Activated T-helper 1 cell treated with anti-CD3 and anti-CD28 coated beads, Interleukin-2, amount 50 U/mL, for 16 hours (primary cell): ENCODE measurements at places on chromosomes 1 and 21.

DNA sequence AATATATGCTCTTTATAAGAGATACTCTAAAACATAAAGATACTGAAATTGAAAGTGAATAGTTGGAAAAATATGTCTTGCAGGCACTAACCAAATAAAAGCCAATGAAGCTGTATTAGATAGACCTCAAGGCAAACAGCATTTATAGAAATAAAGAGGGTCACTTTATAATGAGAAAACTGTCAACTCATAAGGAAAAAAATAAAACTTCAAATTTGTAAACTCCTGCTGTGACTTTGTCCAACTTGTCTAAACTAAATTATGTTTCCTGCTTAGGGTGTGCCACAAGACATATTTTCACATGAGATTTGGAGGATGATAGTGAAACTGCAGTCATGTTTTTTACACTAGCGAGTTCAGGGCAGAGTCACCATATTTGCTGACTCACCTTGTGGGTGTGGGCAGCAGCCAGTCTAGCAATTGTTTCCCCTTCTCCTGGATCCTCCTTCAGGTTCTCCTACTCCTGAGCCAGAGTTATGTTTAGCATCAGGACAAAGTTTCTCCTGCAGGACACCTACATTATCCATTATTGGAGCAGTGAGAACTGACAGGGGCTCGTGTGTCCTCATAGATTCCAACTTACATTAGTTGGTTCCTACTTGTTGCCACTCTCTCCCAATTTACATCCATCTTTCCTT is 43.8 kb downstream of the CD53 start:
- DNase-seq = no peak

DNA sequence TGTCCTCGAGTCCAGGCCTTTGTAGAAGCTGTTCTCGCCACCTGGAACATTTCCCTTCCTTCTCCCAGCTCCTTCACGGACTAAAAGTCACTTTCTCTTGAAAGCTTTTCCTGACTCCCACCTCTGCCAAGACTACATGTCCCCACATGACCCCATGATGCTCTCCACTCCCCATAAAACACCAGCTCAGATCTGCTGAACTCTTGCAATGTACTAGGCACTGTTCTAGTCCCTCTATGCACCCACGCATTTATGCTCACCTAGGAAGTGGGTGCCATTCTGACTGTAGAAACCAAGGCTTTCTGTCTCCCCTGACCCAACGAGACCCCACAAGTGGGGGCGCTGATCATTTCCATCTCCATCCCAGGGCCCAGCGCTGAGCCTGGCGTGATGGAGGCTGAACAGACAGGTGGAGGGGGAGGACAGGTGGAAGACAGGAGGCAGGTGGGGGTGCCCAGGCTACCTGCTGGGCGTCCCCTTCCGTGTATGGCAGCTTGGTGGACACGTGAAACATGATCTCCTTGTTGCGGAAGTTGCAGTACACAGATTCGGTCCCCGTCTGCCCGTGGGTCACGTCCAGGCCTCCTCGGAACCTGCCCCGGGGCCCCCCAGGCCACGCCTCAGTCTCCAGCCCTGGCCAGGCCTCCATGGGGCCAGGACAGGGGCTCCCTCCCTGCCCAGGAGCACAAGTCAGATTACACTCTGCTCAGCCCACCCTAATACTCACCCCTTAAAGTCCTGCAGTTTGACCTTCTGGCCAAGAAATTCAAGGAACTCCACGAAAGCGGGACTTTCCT is 58.0 kb downstream of the RAP1GAP start:
- no peak for DNase-seq

DNA sequence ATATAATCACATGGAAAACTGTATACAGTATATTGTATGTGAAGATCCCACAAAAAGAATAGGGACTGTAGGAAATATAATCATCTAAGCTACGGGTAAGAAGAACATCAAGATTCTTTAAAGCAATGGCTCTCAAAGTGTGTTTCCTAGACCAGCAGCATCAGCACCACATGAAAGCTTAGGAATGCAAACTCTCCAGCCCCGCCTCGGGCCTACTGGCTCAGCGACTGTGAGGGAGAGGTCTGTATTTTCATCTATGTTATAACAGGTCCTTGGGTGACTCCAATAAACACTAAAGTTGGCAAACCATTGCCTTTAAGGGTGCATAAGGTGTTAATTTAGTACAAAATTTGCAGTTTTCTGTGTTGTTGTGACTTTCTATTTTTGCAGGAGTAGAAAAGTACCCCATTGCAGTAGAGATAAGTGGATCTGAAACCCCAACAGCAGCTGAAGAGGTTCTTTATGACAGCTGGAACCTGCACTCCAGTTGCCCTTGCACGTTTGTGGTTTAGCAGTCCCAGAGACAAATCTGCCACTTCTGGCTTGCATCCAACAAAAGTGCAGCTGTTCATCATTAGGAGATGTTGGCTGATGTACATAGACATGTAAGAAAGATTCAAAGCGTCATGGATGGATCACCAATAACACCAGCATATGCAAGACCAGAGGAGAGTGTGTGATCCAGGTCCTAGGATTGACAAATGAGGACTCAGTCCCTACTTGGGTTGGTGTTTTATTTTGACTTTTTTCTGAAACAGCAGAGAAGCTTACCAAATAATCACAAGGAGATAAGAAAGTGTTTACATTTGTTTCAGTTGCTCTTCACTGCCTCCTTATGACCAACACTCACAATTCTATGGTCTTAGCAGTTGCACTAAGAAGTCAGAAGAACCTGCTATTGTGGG is 15.9 kb upstream of the IFNAR1 start:
- DNase-seq = no peak

GRCh38 chr1:24289937-24290595 is 29.1 kb upstream of the GRHL3 start:
- no peak for DNase-seq

DNA sequence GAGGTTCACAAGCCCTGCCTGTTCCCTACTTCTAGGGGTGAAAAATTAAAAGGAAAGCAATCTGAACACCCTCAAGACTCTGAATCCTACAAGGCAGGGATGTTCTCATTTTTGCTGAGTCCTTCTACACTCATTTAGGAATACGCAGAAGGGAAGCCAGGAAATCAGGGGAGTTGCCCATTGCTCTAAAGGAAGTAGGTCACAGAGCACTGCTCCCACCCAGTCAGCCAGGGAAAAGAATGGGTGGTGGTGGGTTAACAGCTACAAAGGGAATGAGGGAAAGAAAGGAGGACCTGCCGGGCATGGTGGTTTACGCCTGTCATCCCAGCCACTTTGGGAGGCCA is 2.4 kb upstream of the CTTNBP2NL start:
- no peak for DNase-seq

- DNase-seq = no peak
Measured at GRCh38 chr1:96962751-96963211, 241.2 kb downstream of the PTBP2 start.

GRCh38 chr1:14919751-14920150 is 233.8 kb upstream of the TMEM51 start:
- DNase-seq = no peak

DNA sequence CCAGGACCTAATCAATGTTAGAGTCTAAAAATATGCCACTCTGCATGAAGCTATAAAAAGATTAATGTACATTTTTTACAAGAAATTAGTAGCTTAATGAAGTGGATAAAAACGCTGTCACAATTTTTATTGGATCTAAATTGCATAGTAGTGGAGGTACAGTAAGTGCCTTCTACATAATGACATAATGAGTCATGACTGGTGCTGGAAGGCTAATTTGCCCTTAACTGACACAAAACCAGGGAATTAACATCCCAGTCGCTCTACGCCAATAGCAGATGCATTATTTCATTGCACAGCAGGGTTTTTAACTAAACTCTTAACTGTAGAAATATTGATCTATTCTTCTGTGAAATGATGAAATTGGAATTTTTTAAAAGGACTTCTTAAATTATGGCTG is 33.3 kb downstream of the RRAGC start:
- no peak for DNase-seq

DNA sequence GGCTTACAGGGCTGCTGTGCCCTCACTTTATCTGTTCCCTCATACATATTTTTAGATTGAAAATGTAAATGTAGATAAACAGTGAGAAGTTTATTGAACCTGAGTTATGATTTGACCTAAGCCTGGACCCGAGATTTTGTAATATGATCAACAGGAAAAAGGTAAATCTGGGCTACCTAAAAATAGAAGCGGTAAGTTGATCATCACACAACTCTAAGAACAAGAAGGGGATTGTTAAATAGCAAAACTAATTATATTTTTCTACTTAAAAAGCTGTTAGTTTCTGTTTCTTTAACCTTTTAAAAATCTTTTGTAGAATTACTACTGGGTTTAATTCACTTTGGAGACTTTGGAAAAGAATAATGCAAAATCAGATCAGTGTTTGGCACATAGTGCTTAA is 35.6 kb downstream of the CAMTA1 start:
- DNase-seq = no peak
